SK-N-SH (cell line): ENCODE measurements at places on chromosomes 7 and 10.
A peak's percentile ranks its signal among the peaks of the same experiment; 100 is the strongest.

DNA sequence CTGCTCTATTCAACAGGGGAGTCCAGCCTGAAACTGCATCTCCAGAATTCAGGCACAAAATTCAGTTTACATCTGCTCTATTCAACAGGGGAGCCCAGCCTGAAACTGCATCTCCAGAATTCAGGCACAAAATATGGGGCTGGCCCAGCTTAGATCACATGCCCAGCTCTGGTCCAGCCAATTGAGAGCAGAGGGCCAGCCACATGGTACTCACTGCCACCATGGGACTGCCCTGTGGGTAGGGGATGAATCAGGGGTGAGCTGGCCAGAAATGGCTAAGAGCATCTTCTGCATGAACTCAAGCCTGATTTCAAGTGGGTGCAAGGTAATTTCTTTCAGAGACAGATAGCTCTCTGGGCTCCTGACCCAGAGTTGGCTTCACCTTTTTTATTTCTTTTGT, 156.6 kb upstream of the LYZL2 start:
- H3K27ac ChIP-seq, result no peak overlapping the region
- peaks cover 19% of the 10 kb centered on the region for H3K4me1 ChIP-seq
- H3K4me3 ChIP-seq, result no peak overlapping the region
- DNase-seq, result no peak

- H3K36me3 ChIP-seq, result no peaks in the 10 kb centered on the region
- no peak overlapping the region for H3K27ac ChIP-seq
- H3K4me1 ChIP-seq, result no peaks in the 10 kb centered on the region
- DNase-seq, result no peak
- no peaks in the 10 kb centered on the region for H3K27me3 ChIP-seq
Measured at GRCh38 chr10:57663401-57663800, 604.3 kb downstream of the IPMK start.

- DNase-seq, result no peak
- no peaks in the 10 kb centered on the region for H3K27me3 ChIP-seq
- H3K36me3 ChIP-seq, result no peaks in the 10 kb centered on the region
- H3K4me3 ChIP-seq, result no peak overlapping the region
- H3K27ac ChIP-seq, result peak overlapping the region; percentile 87
Measured at GRCh38 chr7:116576350-116577319, 51.8 kb downstream of the CAV1 start.

DNA sequence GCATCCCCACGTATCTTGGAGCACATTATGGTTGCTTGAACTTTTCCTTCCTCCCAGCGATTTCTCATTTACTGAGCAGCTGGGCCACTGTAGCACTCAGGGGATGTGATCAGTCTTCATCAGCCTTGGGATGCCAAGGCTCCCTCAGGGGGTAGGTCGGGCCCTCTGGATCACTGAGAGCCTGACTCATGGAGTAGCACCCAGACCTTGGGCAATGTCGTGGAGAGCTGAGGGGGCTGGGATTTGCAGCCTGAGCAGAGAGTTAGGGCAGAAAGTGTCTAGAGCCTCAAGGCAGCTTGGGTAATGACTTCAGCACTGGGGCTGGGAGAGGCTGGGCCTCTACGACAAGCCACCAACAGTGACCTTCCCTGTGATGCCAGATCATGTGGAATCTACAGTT, 86.5 kb upstream of the CXCL12 start:
- no peak overlapping the region for H3K4me3 ChIP-seq
- H3K27me3 ChIP-seq, result peaks cover 26% of the 10 kb centered on the region; the same call in 1 of the 2 replicates
- H3K36me3 ChIP-seq, result no peaks in the 10 kb centered on the region
- DNase-seq, result no peak
- no peak overlapping the region for H3K27ac ChIP-seq
